ENCODE measurements at places on chromosomes 4 and X.
A peak's percentile ranks its signal among the peaks of the same experiment; 100 is the strongest.

DNA sequence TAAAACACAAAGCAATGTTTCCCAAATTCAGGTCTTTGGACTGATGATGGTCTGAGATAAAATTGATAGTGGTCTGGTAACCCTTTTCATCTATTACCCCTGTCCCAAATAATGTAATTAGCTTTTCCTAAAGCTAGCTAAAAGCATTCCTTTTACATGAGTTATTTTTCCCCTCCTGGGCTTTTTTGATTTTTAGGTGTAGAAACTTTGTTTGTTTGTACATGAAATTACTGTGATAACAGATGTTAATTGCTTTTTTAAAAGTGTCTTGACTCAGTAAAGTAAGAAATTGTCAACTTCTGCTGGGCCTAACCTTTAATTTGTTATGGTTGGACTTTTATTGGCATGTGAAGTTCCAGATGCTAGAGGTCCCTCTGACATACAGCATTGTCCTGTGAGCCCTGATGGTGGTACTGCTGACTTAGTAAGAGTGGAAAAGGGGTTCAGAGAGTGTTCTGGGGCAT lies 145.5 kb downstream of the ARHGAP10 start:
- no peak for DNase-seq

DNA sequence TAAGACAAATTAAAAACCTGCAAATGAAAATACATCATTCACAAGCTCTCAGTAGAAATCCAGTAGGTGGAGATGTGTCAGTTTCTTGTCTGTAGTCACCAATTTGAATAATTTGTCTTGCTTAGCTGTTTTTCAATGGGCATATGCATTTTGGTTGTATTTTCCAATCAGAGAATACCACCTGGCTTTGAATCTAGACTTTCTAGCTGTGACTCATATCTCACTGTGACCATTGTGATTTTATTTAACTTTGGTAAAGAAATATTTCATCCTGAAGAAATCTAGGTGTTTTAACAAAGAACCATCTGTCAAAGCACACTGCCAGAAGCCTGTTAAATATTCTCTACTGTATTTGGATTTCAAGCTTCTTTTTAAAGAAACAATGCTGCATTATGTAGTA lies 1650.6 kb upstream of the IGFBP7 start:
- DNase-seq, result no peak

GRCh38 chr4:16382571-16382970 lies 156.3 kb upstream of the TAPT1 start:
- no peak for DNase-seq

DNA sequence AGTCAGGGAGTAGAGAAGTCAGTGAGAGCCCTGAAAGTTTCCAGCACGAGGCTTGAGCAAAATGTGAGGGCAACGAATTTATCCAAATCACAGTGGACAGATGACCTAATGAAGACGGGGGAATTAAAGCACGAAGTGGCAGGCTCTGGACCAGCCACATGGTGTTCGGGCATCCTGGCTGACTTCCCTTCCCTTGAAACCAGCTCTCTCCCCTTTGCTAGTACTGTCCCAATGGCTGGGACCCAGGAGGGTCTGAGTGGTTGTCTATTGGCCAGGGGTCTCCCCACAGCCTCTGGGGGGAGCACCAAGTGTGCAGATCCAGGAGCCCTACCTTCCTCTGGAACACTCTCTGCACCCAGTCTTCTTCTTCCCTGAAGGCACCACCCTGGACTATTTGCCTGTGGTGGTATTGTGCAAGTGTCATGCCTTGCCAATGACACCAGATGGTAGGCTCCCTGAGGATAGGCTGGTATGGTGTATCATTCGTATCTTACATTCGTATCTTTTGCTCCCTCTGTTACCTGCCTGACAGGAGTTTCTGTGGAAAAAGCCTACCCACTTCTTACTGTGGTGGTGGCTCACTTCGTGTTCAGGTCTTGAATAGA lies 2.1 kb downstream of the APLN start:
- DNase-seq, result no peak

- no peak for DNase-seq
These were observed 61.6 kb upstream of the MTMR8 start for GRCh38 chrX:64456828-64457227.

DNA sequence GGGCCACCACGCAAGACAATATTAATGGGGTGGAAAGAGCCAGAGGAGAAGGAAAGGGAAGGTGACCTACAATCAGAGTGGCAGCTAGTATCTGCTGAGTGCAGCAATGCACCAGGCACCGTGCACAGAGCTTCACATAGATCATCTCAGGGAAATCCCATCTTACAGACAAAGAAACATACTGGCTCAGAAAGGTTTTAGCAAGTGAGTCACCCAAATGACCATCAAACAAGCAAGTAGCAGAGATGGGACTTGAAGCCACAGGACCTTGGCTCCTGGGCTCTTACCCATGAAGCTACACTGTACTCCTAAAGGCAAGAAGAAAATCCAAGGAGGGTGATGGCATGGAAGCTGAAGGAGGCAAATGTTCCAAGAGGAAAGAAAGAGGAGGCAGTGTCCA lies 6.8 kb downstream of the ANXA5 start:
- DNase-seq, result no peak

DNA sequence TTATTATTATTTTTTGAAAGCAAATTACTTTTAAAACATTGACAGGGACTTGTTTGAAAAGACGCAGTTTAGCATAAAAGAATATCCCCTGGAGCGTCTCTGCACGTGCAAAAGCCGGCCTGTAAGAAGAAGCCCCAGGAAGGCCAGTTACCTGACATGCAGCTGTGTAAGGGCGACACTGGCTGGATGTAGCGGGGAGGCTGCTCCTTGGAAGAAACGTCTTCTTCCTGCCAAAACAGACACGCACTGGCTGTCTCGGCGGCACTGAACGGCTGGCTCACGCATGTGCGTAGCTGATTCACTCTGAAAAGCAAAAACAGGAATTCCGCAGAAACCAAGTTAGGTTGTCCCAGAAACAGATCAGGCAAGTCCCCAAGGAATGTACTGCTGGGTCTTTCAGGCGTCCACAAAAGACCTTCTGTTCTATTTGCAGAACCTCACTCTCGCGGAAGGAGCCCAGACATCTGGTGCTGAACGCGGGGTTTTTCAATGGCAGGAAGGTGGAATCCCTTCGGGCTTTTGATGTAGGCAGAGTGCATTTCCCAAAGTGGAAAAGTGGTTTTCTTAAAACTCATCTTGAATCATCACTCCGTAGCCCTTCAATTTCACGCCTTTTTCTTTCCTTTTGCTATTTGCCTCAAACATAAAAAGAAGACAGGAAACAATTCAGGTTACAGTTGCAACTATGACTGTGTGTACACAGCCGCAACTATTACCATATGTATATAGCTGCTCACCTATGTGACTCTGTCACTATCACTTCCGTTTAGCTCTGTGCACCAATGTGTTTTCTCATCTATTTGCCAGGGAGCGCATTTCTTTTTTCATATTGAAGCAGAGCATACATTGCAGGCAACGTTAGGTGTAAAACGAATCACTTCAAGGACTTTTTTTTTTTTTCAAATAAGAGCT lies 38.1 kb upstream of the ARSH start:
- DNase-seq, result no peak

GRCh38 chr4:156800463-156800862 lies 171.1 kb downstream of the PDGFC start:
- no peak for DNase-seq

DNA sequence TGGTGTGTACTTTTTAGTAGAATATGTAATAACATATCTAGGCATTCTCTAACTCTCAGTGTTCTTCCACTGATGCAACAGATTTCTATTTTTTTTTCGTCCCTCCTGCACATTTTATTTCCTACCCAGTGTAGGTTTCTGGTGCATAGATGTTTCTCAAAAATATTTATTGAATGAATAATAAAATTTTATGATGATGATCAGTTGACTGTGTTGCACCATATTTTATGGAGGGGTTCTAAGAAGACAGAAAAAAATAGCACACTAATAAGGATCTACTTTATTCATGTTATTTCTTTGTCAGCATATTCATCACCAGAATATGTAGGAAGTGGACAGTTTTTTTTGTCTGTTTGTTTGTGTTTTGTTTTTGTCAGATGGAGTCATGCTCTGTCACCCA lies 2529.3 kb downstream of the ARAP2 start:
- no peak for DNase-seq

DNA sequence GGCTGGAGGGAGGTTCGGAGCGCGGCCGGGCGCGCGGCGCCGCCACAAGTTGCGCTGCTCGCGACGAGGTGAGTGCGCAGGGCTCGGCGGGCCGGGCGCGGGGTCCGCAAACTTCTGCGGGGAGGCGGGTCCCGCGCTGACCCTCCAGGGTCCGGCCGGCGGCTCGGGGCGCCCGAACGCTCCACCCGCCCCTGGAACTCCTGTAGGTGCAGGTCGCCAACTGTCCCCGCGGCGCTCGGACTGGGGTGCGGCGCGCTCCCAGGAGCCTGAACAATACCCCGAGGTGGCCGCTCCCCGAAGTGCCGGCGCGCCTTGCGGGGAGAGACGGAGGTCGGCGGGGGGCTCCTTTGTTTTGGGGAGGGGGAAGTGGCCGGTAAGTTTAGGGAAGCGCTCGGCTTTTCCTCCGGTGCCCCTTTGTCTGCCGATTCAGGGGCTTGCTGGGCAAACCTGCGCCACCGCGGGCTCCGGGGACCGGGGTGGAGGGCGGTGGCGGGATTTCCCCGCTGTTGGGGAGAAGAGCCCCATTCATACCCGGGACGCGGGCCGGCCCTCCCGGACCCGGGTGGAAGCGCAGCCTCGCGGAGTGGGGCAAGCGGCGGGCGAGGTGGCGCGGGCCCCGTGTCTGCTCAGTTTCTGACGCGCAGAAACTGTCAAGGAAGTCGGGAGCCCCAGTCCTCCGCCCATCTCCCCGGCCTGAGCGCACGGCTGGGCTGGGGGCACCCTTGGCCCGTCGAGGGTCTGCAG lies 694 bp downstream of the TBL1X start:
- peak; percentile 45 for DNase-seq

Measured in NB4 (cell line).